GM12878 (cell line): ENCODE measurements at places on chromosomes 2 and 18. TPM values are rescaled to one million over a fixed set of nuclear protein-coding genes. Genes with fewer than 3 reads are reported as not detected.

ZNF516 gene
- 23.8 and 32.0 TPM in 2 replicates for total RNA-seq

FEV gene
- total RNA-seq = not detected in 2 replicates

ACMSD gene
- total RNA-seq = not detected in 2 replicates

EPB41L3 gene
- total RNA-seq = 0.21 and 0.69 TPM in 2 replicates

ANTXR1 gene
- total RNA-seq = 0.26 and 0.32 TPM in 2 replicates

ANKRD30B gene
- not detected in 2 replicates for total RNA-seq

MTCL1 gene
- total RNA-seq = 0.29 and 0.36 TPM in 2 replicates

KCNK3 gene
- 0.11 and 0.13 TPM in 2 replicates for total RNA-seq

- H3K36me3 ChIP-seq = no peaks in the 10 kb centered on the region
- DNase-seq = no peak
- no peak overlapping the region for H3K4me3 ChIP-seq
Observed at GRCh38 chr2:17557596-17557995, 17.1 kb downstream of the VSNL1 start.

DNA sequence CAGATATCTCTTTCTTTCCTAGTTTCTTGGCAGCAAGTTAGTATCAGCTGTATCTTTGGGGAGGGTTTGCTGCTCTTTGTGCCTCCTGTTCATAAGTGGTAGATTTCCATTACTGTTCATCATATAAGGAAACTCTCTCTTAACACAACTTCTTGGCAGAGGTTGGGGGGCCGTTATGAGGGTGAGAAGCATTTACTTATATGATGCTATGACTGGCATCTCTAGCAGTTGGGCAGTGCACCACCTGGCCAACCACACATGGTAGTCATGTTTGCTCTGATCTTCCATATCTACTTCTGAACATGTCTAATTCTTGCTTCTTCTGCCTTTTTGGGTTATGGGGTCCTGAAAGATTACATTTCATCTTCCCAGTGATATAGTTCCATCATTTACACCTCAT is 282.2 kb downstream of the CYRIA start:
- H3K27ac ChIP-seq = no peak overlapping the region
- H3K36me3 ChIP-seq = no peaks in the 10 kb centered on the region
- no peaks in the 10 kb centered on the region for H3K27me3 ChIP-seq
- H3K4me1 ChIP-seq = no peaks in the 10 kb centered on the region

- H3K27ac ChIP-seq = peak overlapping the region; percentile 86
- H3K36me3 ChIP-seq = no peaks in the 10 kb centered on the region
- peak overlapping the region; percentile 89 for H3K4me3 ChIP-seq
- peaks cover 7% of the 10 kb centered on the region; the same call in 1 of the 2 replicates for H3K4me1 ChIP-seq
Observed at GRCh38 chr2:55048508-55049042, 1.7 kb downstream of the RTN4 start.

DNA sequence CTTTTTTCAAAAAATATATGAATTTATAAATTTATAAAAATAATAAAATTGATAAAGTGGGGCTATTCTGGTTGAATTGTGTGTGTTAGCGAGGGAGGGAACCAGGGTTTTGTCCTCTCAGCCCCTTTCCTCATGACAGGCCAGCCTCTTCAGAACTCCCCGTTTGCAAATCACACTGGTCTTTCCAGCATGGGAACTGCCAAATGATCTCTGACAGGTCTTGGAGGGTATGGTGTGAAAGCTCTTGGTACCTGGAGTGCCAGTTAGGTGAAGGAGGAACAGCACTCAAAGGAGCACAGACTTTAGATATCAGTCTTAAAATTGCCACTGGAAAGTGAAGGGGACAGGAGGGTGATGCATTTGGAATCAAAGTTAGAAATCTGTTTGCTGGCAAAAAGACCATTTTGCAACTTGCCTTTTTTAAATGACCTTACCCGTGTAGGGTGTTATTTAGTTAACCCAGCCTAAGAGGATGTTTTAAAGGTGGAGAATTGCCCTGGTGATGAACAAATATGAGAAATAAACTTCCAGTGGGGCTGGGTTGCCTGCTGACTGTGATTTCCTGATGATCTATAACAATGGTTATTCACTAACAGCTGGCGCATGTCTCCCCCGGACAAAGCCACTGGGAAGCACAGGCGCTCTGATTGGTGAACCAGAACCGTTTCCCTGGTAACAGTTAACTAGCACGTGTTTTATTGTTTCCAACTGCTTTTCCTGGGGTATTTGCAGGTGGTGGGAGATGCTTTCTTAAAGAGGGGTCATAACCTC is 85.3 kb upstream of the EFEMP1 start:
- no peak overlapping the region for H3K4me3 ChIP-seq
- H3K27ac ChIP-seq = no peak overlapping the region
- no peaks in the 10 kb centered on the region for H3K36me3 ChIP-seq
- no peak for DNase-seq
- no peaks in the 10 kb centered on the region for H3K4me1 ChIP-seq

DNA sequence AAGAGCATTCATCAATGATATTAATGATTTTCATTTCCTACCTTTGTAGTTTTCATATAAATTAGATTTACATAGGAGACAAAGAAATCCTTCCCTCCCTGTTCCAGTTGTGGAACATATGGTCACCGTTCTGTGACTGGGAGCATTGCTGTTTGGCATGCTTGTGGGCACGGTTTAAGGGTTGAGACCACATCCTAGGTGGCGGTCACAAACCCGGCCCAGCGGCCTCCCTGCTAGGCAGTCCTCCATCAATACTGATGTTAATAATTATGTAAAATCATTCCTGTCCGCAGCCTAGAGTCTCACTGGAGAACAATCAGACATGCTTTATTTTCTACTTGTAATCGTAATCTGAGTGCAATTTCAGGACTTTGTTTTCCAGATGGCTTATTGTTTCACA is 117.9 kb downstream of the AGAP1 start:
- H3K4me3 ChIP-seq = no peak overlapping the region
- no peaks in the 10 kb centered on the region for H3K36me3 ChIP-seq
- H3K4me1 ChIP-seq = no peaks in the 10 kb centered on the region
- no peak for DNase-seq

DNA sequence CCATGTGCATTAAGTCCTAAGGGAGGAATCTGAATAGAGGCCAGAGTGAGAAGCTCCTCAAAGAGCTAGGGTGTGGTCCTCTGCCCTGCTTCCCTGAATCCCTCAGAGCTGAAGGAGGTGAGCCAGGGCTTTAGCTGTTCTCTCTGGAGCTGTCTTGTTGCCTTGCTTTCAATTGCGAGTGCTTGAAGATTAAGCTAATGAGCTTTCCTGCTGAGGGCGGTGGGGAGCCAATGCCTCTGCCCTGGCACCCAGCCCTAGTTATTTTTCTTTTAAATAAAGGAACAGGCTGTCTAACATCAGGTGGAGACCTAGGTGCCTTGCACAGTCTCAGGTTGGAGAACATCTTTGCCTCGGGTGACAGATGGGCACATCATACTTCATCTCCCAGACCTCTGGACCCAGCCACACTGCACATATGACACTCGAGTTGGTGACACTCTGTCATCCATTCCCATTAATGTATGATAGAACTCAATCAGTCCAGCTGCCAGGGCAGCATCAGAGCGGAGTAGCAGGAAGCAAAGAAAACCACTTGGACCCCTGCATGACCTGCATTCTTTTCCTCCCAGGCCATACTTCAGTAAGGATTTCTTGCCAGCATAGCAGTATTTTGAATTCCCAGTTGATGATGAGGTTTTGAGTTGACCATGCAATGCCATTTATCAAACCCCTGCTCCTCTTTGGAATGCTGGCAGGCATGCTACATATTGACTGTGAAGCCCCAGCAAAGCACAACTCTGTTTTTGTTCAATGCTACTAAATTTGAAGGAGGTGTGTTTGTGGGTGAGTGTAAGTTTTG is 292.7 kb downstream of the RNF144A start:
- H3K4me3 ChIP-seq = no peak overlapping the region
- H3K27ac ChIP-seq = no peak overlapping the region
- H3K36me3 ChIP-seq = no peaks in the 10 kb centered on the region
- H3K4me1 ChIP-seq = no peaks in the 10 kb centered on the region
- DNase-seq = no peak
- H3K27me3 ChIP-seq = no peaks in the 10 kb centered on the region

GRCh38 chr2:222300726-222301052 is 1.9 kb upstream of the PAX3 start:
- H3K4me3 ChIP-seq = no peak overlapping the region
- H3K27me3 ChIP-seq = peaks cover 39% of the 10 kb centered on the region
- H3K4me1 ChIP-seq = peaks cover 5% of the 10 kb centered on the region

- no peak overlapping the region for H3K4me3 ChIP-seq
- no peaks in the 10 kb centered on the region for H3K36me3 ChIP-seq
- no peak overlapping the region for H3K27ac ChIP-seq
Observed at GRCh38 chr2:19349911-19350677, 8.3 kb downstream of the OSR1 start.

DNA sequence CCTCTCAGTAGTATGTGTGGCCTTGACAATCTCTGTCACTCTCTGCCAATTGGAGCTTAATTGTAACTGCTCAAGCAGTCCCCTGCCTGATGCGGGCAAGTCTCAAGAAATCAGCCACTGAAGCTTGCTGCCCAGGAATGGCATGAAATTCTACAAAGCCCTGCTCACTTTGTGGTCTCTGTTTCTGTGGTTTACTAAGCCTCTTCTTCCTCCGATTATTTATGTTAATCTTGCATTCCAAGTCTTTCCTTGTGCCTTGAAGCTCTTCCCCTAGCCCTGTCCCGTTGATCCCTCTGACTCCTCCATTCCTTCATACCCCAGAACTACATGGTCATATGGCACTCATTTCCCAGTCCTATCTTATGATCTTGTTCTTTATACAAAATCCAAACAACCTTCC is 489.3 kb upstream of the CHST9 start:
- no peak for DNase-seq
- H3K27ac ChIP-seq = no peak overlapping the region
- H3K36me3 ChIP-seq = no peaks in the 10 kb centered on the region

DNA sequence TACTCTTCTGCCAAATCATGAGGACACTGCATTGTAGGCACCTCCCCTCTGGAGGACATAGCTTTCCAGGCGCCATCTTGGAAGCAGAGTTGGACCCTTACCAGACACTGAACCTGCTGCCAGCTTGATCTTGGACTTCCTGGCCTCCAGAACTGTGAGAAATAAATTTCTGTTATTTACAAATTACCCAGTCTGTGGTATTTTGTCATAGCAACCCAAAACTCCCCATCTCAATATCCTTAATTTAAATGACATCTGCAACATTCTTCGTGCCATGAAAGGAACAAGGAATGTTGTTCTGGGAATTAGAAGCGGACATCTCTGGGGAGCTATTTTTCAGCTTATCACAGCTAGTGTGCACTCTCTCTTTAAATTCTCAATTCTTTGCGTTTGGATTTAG is 57.4 kb upstream of the CHRNA1 start:
- no peaks in the 10 kb centered on the region for H3K4me1 ChIP-seq
- H3K36me3 ChIP-seq = no peaks in the 10 kb centered on the region
- H3K27me3 ChIP-seq = no peaks in the 10 kb centered on the region
- DNase-seq = no peak
- H3K4me3 ChIP-seq = no peak overlapping the region

DNA sequence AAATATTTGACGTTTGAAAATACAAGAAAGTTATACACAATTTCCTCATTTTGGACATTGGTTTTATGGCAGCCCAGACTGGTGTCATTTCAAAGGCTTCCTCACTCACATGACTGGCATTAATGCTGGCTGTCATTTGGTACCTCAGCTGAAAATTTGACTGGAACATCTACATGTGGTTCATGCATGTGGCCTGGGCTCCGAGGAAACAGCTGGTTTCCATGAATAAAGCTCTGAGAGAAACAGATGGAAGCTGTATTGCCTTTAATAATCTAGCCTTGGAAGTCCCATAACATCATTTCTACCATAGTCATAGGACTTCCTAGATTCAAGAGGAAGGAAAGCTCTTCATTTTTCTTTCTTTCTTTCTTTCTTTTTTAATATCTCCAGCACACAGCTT is 42.9 kb upstream of the RIT2 start:
- no peak overlapping the region for H3K27ac ChIP-seq
- H3K4me1 ChIP-seq = no peaks in the 10 kb centered on the region
- H3K27me3 ChIP-seq = no peaks in the 10 kb centered on the region
- H3K36me3 ChIP-seq = no peaks in the 10 kb centered on the region
- DNase-seq = no peak
- no peak overlapping the region for H3K4me3 ChIP-seq

DNA sequence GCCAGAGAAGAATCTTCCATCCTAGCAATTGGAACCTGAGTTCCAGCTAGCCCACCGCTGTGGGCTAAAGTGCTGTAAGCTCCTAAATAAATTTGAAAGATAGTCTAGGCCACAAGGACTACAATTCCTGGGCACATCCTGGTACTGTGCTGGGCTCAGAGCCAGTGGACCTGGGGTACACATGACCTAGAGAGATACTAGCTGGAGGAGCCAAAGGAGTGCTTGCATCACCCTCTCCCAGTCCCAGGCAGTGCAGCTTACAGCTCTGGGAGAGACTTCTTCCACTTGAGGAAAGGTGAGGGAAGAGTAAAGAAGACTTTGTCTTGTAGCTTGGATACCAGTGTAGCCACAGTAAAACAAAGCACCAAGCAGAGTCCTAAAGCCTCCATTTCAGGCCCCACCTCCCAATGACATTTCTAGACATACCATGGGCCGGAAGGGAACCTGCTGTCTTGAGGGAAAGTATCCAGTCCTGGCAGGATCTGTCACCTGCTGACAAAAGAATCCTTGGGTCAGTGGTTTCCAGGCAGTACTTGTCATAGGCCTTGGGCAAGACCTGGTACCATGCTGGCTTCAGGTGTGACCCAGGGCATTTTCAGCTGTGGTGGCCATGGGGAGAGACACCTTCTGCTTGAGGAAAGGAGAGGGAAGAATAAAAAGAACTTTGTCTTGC is 89.5 kb downstream of the TMEM185B start:
- no peaks in the 10 kb centered on the region for H3K27me3 ChIP-seq
- H3K4me1 ChIP-seq = no peaks in the 10 kb centered on the region

- H3K4me3 ChIP-seq = no peak overlapping the region
- H3K27ac ChIP-seq = no peak overlapping the region
- no peak for DNase-seq
- peaks cover 2% of the 10 kb centered on the region; the same call in 1 of the 2 replicates for H3K27me3 ChIP-seq
Observed at GRCh38 chr2:32852856-32853255, 93.9 kb upstream of the LTBP1 start.

DNA sequence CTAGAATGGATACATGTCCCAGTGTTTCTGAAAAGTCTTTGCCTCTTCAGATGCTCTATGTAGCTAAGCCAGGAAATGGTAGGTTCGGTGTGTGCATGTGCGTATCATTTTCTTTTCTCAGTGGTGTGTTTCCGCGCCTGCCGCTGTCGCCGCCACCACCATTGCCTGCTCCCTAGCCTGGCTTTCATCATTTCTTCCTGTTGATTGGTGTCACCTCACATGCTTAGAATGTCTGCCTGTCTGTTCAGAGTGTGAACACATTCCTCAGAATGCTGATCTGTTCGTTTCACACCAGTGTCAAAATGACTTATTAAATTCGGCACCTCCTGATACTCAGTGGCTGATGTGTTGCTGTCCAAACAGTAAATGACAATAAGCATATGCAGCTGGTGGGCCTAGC is 255.2 kb upstream of the SPRED2 start:
- H3K27me3 ChIP-seq = 0 out of 2 replicates have a peak, but pooled peaks cover 3% of the 10 kb centered on the region
- DNase-seq = no peak
- H3K36me3 ChIP-seq = no peaks in the 10 kb centered on the region
- no peaks in the 10 kb centered on the region for H3K4me1 ChIP-seq
- no peak overlapping the region for H3K27ac ChIP-seq

DNA sequence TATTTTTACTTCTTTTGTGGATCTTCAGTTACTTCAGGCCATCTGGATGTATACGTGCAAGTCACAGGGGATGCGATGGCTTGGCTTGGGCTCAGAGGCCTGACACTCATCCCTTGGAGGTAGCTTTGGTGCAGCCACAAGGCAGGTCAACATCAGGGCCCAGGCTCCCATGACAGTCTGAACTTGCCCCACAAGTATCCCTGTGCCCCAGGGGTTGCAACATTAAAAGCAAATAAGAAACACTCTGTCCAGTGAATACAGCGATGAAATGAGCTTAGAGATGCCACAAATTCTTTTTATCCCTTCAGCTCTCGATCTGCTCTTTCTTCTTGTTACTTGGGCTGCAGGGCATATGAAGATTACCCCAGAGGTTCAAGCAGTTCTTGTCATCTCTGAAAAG is 13.0 kb upstream of the CXCR1 start:
- H3K4me3 ChIP-seq = no peak overlapping the region
- DNase-seq = no peak
- H3K27me3 ChIP-seq = no peaks in the 10 kb centered on the region; the same call in 1 of the 2 replicates
- no peak overlapping the region for H3K27ac ChIP-seq
- H3K36me3 ChIP-seq = no peaks in the 10 kb centered on the region
